ENCODE measurements at places on chromosomes 4 and X.

GRCh38 chrX:16278927-16279326, 111.6 kb downstream of the MAGEB17 start:
- no peak for DNase-seq

DNA sequence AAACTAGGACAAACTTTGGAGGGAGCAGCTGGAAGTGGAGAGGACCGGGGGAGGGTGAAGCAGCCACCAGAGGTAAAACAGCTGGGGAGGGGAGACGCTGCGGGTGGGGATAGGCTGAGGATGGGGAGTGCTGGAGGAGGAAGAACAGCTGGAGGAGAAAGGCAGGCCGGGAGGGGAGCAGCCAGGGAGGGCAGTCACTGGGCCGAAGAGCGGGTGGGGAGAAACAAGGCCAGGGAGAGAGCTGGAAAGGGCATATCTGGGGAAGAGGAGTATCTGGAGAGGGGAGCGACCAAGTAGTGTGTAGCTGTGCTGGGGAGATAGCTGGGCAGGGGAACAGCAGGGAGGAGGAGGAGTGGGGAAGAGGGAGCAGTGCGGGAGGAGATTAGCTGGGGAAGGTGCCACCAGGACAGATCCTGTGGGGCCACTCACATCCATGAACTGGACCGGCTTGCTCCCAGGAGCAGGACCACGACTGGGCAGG, 2.7 kb downstream of the SLC38A5 start:
- DNase-seq, result no peak

DNA sequence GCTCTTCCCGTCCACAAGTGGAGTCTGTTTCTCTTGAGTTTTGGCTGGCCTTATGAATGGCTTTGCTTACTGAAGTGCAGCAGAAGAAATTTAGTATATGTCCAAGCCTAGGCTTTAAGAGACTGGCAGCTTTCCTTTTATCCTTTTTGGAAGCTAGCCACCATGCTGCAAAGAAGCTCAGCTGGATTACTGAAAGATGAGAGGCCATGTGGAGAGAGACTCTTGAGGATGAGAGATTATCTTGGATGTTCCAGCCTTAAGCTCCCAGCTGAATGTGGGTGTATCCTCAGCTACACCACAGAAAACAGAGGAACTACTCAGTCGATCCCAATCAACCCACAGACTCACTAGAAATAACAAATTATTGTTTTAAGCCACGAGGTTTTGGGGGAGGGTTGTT, 12.5 kb downstream of the CCNG2 start:
- DNase-seq, result peak; percentile 58

- peak; percentile 57 for DNase-seq
These were observed 291 bp upstream of the NBDY start for GRCh38 chrX:56728752-56729151.

DNA sequence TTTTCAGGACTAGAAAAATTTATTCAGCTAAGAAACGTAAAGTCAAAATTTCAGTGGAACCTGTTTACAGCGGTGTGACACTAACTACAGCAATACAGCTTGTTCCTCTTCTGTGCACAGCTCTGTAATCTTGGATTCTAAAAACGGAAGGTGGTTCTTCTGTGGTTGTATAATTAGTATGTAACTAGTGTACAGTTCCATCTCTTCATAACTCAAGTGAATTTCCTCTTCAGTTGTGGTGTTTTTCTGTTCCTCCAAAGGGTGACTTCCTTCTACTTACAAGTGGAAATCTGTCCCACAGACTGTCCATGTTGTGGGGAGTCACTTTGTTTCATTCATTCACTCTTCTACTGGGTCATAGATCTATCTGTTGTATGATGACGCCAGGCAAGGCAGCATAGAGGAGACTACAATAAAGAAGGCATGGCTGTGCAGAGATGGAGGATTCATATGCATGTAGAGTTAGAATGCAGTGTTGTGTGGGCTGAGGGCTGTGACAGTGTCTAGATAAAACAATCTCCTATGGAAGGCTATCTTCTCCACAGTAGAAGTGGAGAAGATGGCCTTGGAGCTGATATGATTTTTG, 5.4 kb downstream of the DAPP1 start:
- peak; percentile 45 for DNase-seq

DNA sequence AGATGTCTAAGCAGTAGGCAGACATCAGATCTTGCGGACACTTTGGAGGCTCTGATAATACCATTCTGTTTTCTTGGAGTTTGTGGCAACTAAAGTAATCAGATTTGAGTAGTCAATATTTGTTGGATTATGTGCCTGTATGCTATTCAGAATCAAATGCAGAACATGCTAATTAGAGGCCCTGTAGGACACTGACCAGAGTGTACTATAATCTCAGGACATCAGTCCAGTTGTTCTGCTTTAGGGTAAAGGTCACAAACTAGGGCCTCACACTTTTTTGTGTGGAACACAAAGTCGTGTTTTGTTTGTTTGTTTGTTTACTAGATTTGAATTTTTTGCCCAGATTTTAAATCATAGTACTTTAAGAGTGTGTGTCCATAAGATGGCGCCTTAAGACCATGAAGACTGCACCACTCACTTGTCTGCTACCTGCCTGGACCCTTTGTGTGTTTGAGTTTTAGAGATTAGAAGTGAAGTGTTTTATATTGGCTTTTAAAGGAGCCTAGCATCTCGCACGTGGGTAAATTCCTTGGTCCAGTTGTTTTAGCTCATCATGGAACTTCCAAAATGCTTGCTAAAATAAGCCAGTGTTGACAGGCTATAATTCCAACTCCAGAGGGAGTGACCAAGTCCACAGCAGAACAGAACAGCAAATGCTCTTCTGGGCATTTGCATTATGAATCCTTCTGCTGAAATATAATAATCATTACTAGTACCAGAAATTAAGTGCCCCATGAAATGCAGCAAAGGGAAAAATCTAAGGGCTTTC, 34.7 kb downstream of the IL13RA1 start:
- peak; percentile 62 for DNase-seq

DNA sequence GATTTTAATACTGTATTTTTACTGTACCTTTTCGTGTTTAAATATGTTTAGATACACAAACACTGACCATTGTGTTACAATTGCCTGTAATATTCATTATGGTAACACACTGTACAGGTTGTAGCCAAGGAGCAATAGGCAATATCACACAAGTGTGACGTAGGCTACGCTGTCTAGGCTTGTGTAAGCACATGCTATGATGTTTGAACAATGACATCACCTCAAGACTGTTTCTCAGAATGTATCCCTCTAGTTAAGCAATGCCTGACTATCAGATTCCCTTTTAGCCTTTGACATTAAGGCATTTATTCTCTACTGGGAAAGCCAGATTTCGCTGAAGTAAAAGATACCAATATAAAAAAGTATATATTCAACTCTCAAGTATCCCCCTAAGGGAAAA, 66.2 kb downstream of the VCX3A start:
- no peak for DNase-seq
